ENCODE measurements at places on chromosomes 4 and X.
A peak's percentile ranks its signal among the peaks of the same experiment; 100 is the strongest.

- DNase-seq = no peak
Observed at GRCh38 chr4:117447925-117448324, 362.5 kb upstream of the TRAM1L1 start.

DNA sequence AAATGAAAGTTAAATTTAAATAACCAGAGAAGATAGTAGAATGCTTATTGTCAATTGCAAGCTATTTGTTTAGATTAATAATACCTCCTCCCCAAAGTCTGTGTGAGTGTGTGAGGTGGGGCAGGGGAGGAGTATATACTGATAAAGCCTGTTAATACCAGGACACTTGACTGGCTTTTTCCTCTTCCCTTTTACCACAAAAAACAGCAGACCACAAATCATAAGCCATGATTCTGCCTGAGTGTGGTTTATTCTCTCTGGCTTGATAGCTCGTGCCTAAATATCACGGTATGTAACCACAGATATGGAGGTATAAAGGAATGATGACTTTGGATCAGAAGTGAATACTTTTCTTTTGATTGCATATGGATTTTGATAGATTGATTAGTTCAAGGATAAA is 21.9 kb upstream of the SCRG1 start:
- DNase-seq = no peak

- DNase-seq = no peak
Observed at GRCh38 chrX:27404366-27404765, 58.8 kb downstream of the PPP4R3C start.

- DNase-seq = peak; percentile 2
Observed at GRCh38 chrX:101417981-101418841, 10.2 kb downstream of the HNRNPH2 start.

DNA sequence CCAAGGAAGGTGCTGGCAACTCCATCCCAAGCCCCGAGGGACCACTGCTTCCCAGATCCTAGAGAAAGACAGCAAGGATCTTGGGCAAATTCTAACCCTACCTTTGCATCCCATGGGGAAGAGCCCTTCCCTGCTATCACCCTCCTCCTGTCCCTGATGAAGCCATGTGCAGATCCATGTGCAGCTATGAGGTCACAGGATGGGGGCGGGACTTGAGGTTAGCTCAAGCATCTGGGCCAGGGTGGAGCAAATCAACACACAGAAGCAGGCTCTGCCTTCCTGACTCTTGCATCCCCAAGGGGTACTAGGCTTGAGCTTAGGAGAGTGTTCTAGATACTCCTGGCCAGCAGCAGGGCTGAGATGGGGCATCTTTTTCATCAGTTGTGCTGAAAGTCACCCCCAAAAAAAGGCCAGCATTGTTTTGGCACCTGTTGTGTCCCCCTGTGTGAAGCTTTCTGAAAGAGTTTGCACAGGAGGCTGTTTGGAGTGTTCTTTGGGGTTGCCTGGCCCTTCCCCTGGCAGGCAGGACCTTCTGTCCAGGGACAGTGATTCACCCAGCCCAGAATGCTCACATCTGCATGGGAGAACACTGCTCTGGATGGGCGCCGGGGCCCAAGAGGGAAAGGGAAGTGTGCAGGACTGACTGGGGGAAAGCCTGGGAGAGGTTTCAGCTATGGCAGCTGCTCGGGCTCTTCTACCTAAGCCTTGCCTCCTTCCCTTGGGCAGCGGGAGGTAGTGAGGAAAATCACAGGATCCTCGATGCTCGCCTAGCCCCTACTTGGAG is 50.8 kb downstream of the PRPS1 start:
- DNase-seq = peak; percentile 64

DNA sequence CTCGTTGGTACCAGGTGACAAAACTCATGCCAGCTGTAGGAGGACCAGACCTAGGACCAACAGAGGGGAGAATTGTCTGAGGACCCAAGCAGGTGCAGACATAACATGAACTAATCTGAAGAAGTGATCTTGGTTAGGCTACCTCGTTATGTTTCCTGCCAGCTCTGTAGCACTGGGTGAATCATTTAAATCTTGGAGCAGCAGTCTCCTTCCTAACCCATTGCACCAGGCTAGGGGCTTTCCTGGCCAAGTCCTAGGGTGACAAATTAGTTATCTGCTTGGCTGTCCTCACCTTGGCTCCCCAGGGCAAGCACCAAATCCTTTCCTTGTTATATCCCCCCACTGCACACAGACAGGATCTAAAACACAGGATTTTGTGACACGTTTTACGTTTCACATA is 87.8 kb downstream of the WWC2 start:
- no peak for DNase-seq

- DNase-seq = no peak
Observed at GRCh38 chr4:184265546-184266351, 48.1 kb upstream of the ENPP6 start.

DNA sequence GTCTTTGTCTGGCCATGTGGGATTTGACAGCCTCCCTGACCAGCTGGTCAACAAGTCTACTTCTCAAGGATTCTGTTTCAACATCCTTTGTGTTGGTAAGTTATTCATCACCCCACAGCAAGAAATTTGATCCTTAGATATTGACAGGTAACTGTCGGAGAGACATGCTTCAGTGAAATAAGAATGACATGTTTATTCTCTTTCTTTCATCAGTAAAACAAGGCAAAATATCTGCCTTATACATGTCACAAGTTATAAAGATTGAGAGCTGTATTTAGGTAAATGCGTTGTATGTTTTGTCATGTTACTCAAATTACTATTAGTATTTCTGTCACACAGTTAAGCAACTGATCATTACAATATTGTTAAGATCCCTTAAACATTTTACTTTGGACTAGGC is 46.9 kb downstream of the SEPTIN11 start:
- no peak for DNase-seq

DNA sequence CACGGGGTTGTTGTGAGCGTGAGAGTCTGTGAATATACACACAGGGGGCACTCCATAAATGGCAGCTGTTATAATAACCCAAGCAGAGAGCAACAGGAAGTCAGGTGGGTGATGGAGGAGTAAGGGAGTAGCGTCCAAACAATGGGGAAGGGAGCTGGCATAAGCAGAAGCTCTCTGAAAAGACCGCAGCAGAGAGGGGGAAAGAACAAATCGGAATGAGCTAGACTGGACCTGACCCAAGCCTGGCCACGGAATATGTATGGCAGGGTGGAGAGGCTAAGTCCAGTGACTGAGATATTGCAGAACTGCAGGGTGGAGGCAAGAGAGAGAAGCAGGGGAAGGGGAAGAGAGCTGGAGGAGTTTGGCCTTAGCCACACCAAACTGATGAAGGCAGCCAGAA is 6.5 kb upstream of the GJB1 start:
- no peak for DNase-seq

DNA sequence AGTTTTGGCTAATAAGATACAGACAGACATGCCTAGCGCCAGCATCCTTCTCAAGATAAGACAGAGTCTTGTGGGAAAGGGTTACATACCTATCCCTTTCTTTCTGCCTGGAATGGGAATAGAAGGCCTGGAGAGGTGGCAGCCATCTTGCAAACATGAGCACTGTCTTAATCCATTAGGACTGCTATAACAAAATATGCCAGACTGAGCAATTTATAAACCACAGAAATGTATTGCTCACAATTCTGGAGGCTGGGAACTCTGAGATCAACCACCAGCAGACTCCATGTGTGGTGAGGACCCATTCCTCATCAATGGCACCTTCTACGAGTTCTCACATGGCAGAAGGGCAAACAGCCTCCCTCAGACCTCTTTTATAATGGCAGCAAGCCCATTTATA is 26.5 kb upstream of the NEIL3 start:
- DNase-seq = no peak

DNA sequence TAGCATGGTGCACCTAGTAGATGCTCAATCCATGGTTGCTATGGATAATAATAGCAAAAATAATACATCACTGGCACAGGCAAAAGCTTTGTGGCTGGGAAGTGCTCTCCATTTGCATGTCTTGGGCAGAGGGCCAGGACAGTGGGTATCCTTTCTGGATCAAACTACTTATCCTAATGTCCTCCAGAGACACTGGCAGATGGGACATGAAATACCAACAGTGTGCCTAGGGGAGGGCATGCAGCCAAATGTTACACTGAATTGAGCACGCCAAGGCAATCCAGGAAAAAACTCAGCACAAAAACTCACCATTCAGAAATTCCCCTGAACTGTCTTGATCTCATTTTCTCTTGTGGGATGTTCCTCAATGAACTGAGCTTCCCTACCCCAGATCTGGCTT is 98.6 kb upstream of the SCML1 start:
- no peak for DNase-seq

- DNase-seq = no peak
Observed at GRCh38 chr4:38003102-38003501, 42.9 kb downstream of the PTTG2 start.

DNA sequence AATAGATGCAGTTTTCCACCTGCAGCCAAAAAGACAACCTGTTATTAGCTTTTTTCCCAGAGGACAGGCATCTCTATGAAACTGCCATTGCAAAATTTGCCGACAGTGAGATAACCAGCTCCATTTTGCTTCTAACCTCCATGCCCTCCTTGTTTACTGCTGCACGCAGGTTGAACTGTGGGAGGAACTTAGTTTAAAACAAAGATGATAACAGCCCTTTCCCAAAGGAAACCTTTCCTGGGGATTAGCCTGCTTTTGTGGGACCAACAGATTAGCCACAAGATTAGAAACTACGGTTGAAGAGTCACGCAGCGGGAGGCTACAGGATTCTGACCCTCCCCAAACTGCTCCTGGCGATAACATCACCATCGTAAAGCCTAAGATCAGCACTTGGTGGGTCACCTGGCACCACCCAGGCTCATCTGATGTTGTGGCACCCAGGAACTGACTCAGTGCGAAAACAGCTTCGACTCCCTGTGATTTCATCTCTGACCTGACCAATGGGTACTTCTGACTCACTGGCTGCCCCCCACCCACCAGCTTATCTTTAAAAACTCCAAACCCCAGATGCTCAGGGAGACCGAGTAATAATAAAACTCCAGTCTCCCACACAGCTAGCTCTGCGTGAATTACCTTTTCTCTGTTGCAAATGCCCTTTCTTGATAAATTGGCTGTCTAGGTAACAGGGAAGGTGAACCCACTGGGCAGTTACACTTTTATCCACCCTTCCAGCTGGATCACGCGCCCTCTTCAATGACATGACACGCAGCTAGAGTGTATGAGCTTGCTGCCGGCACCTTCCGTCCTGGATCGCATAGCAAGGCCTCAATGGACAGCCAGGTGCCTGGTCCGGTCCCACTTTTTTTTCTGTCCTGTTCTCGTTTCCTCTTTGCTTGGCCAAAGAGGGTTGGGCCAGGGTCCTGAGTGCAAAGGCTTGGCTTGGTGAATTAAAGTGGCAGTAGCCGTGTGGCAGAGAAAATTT is 27.2 kb downstream of the NOP14 start:
- peak; percentile 56 for DNase-seq

GRCh38 chr4:47703956-47704355 is 133.9 kb downstream of the CORIN start:
- DNase-seq = no peak

- DNase-seq = no peak
Observed at GRCh38 chrX:20177093-20177492, 35.5 kb upstream of the EIF1AX start.

DNA sequence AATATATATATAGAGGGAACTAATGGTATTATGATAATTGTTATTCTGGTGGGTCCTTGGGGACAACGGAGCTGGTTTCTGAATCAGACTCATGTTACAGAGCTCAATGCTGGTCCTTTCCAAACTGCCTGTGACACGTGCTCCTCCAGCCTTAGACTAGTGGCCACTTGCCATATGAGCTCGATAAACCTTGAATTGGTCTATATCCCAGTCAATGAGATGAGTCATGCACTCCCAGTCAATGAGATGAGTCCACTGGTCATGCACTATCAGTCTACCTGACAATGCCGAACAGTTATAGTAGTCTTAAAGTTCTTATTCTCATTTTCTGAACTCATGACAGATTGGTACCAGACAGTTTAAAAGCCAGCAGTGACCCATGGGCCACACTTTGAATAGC is 325.2 kb downstream of the LDB2 start:
- no peak for DNase-seq

GRCh38 chrX:66553973-66554372 is 84.9 kb downstream of the EDA2R start:
- DNase-seq = no peak

- DNase-seq = no peak
Observed at GRCh38 chrX:115311139-115311538, 21.6 kb downstream of the LUZP4 start.

GRCh38 chr4:130127297-130127696 is 1031.3 kb downstream of the C4orf33 start:
- DNase-seq = no peak

- no peak for DNase-seq
Observed at GRCh38 chr4:145047151-145047550, 50.8 kb downstream of the ANAPC10 start.

- DNase-seq = no peak
Observed at GRCh38 chrX:136954930-136955329, 74.4 kb upstream of the RBMX start.

GRCh38 chr4:82785611-82786400 is 12.8 kb downstream of the SCD5 start:
- no peak for DNase-seq

- no peak for DNase-seq
Observed at GRCh38 chrX:104391906-104392305, 137.2 kb upstream of the ESX1 start.

- DNase-seq = no peak
Observed at GRCh38 chr4:87423317-87424098, 1.1 kb downstream of the NUDT9 start.

DNA sequence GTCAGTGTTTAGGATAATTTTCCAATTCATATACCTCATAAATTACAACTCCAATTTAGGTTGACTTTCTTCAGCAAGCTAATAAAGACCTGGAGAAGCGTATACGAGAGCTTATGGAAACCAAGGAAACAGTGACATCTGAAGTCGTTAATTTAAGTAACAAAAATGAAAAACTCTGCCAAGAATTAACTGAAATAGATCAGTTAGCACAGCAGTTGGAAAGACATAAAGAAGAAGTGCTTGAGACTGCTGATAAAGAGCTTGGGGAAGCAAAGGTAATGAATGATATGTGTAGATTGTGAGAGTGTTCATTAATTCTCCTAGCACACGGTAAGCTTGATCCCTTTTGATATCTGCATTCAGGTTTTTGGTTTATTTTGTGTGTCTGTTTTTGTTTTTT is 16.8 kb downstream of the CEP135 start:
- DNase-seq = no peak

DNA sequence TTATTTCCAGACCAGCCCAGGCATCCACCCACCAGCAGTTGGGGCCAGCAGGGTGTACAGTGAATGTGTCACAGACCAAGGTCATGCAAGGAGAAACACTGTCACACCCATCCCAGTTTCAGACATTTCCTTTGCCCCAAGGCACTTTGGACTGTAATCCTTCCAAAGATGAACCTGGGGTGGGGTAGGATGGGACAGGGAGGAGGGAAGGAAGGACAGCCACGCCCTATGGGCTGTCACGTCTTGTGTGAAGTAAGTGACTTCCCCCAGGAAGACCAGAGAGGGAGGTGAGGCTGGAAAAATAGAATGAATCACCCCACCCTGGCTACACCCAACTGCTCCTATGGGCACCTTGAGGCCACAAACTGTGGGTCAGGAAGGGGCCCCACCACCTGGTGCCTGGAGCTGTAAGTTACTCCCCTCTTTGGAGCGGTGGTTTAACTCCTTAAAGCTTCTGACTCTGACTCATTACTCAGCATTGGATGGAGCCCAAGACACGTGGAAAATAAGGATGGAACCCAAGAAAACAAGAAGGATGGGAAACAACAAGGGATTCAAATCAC is 349.9 kb upstream of the KLF3 start:
- DNase-seq = no peak
